ENCODE measurements at places on chromosomes 7 and 10.

- peak; percentile 35 for DNase-seq
These were observed 6.6 kb downstream of the YWHAG start for GRCh38 chr7:76352193-76352592.

DNA sequence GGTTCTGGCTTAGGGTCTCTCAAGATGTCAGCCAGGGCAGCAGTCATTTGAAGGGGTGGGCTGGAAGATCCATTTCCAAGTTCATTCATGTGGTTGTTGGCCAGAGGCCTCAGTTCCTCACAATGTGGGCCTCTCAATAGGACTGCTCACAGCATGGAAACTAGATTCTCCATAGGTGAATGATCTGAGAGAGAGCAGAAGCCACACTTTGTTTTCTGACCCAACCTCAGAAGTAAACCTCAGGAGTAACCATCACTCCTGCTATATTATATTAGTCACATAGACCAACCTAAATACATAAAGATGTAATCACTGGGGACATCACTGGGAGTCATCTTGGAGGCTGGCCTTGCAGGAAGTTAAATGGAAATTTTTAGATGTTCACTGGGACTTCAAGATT is 42.2 kb downstream of the GBF1 start:
- DNase-seq, result no peak

DNA sequence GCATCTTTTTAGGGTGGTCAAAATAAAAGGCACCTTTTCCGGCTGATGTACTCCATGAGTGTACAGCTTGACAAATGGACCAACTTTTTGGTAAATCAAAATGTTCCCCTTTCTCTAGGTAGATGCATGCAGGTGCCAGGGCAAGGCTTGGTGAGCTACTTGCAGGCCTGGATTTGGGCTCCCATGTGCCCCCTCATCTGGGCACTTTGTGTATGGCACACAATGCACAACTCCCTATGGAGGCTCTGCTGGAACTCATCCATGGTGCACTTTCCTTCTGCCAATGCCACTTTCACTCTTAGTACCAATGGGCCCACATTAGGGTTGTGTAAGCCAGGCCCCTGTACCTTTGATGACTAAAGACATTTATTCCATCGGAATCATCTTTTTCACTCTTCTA is 300.8 kb downstream of the SDHAF3 start:
- DNase-seq, result no peak

DNA sequence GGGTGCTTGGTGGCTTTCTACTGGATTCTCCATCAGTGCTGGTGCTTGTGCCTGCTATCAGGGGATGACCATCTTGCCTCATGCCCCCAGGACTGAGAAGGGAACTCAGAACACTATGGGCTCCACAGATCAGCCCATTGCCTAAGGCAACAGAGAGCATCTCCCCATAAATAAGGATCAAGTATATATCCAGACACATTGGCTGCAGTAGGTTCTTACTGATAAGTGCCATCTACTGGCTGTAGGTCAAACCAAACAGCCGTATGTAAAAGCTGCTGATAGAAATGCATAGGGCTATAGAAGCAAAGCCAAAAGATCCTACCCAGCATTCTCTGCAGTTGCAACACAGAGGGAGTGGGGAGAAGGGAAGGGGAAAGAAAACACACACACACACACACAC is 153.7 kb downstream of the CDK14 start:
- peak; percentile 29 for DNase-seq

DNA sequence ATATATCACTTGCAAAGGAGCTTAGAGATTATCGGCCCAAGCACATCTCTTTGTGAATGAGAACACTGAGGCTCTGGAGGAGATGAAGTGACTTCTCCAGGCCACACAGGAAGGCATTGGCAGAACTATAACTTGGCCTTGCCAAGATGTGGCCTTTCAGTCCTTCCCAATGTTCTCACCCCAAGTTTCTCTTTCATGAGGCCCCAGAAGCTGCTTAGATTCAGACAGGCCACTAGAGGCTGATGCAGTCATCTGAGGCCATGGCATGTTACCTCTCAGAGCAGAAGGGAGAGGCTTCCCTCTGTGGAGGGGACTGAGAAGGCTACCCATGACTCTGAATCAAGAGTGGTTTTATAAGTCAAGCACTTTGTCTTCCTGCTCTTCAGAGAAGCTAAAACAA is 1003.7 kb downstream of the LRMDA start:
- no peak for DNase-seq

GRCh38 chr10:126595160-126595559 is 75.3 kb downstream of the C10orf90 start:
- peak; percentile 27 for DNase-seq

GRCh38 chr7:50265968-50266634 is 38.4 kb upstream of the IKZF1 start:
- no peak for DNase-seq

Measured in fibroblast of skin of right biceps (primary cell).